RPMI7951 (cell line): ENCODE measurements at places on chromosomes 7 and 10. TPM values are rescaled to one million over a fixed set of nuclear protein-coding genes. Genes with fewer than 3 reads are reported as not detected.

DNA sequence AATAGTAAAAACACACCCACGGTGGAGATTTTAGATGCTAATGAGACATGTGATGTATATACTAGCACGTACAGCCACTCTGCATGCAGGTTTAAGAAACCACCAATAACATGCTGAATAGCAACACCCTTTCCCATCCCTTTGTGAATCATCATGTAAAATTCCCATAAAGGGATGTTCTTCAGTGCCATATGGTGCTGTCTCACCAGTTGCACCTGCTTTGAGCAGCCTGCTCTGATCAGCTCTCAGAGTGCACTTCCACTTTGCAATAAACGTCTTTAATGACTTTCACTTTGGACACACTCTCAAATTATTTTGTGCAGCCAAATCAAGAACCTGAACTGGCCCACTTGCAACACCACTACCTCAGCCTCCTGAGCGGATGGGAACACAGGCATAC lies 615.0 kb downstream of the ANKRD7 start:
- DNase-seq, result no peak

GRCh38 chr10:97572214-97572989 lies at the start of gene ANKRD2:
Gene ANKRD2, plus strand, starts transcription at chr10:97572779. Its CDS starts 10 bp downstream, at chr10:97572789.
- peak; percentile 63 for DNase-seq

DNA sequence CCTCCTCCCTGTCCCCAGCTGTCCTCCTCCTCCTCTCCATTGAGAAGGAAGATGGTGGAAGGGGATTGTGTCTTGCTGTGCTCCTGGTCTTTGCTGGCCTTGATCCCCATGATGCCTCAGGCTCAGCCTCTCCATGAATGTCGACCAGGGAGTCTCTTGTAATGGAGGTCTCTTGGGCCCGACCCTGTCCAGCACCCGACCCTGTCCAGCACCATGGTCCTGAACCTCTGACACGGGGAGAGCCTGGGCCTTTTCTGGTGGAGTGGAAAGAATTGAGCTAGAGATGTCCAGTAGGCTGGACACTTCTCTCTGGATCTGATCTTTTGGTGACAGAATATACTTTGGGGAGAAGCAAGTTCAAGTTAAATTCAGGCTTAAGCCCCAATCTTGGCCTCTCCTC lies 42.3 kb upstream of the HMX3 start:
- DNase-seq, result no peak

The CAMK2G gene
- total RNA-seq, result 15.4 and 16.0 TPM in 2 replicates

The NKX6-2 gene
- total RNA-seq, result not detected in 2 replicates

The RBM28 gene
- 11.7 and 11.8 TPM in 2 replicates for total RNA-seq

- no peak for DNase-seq
These were observed 46.9 kb downstream of the STEAP1B start for GRCh38 chr7:22452960-22453558.

The CXCL12 gene
- total RNA-seq, result 29.0 and 30.3 TPM in 2 replicates

DNA sequence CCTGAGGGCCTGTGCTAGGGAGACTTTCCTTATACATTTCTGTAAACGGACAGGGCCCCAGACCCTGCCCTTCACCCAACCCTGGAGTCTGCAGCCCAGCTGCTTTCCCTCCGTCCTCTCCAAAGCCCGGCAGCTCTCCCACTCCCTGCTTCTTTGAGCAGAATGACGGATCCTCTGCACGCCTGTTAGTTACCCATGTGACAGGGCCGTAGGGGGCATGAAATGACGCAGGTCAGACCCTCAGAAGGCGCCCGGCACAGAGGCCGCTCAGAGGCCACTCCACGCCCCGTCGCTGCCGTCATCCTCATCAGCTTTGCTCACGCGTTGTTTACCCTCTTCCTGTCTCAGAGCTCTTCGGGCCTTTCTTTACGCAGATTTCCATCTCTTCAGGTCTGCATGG lies 60.2 kb upstream of the MKRN1 start:
- DNase-seq, result no peak

DNA sequence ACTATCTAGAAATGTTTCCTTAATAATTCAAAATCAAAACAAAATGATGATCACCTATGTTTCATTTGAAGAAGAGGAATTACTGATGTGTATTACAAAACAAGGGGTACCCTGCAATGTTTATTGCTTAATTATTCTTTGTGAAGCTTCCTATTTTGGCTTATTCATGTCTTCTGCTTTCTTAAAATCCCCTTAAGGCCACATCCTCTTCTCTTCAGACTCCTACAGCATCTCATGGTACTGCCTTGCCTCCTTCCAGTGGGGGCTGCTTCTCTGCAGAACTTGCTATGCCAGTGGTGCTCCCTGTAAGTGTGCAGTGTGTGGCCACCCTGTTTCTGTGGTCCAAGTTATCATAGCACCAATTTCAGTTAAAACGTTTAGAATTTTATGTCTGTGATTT lies 35.0 kb downstream of the CCDC146 start:
- DNase-seq, result no peak

The SMKR1 gene
- total RNA-seq, result 0.20 and 0.24 TPM in 2 replicates

GRCh38 chr10:129090618-129091366 lies 376.2 kb upstream of the MGMT start:
- DNase-seq, result no peak

DNA sequence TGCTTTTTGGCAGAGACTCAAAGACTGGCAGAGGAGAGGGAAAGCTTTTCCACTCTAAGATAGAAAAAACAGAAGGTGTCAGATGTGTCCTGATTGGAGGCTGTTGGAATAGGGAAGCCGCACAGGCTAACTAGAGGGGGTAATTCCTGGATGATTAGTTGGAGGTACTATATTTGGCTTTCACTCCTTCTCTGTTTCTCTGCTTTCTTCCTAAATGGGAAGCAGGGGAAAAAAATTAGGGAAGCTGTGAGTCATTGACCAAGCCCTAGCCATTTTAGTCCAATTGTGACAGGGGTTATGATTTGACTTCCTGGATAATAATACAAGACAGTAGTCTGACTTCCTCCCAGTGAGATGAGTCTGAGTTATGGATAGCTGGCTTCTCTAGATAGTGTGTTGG lies 475.2 kb upstream of the CELF2 start:
- no peak for DNase-seq

The PRKAR2B gene
- 3.3 and 3.7 TPM in 2 replicates for total RNA-seq

DNA sequence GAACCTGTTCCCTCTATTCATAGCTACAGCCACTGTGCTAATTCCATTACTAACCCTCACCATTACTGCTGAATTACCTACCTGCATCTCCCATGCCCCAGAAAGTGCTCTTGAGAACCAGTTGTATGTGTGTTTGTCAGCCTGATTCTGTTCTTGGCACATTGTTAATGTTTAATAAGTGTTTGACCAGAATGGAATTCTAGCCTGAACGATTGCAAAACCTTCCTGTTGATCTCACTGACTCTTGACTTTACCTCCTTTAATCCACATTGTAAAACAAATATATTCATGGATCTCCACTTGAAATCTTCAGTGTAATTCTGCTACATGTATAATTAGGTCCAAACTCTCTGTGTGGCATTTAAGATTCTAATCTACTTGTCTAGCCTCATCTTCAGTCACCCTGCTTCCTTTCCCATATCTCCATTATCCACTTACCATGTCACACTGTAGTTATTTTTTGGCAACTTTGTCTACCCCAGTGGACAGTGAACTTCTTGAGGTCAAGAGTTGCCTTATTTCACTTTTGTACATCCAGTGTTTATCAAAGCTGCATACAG lies 4.9 kb downstream of the ZNF277 start:
- DNase-seq, result no peak

DNA sequence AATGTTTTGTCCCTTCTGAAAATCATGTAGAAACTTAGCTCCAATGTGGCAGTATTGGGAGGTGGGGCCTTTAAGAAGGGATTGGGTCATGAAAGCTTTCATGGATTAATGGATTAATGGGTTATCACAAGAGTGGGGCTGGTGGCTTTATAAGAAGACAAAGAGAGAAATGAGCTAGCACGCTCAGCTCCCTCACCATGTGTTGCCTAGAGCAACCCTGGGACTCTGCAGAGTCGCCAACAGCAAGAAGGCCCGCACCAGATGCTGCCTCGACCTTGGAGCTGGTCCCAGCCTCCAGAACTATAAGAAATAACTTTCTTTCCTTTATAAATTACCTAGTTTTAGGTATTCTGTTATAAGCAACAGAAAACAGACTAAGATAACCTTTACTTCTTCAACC lies 74.9 kb upstream of the HECW1 start:
- no peak for DNase-seq

- DNase-seq, result peak; percentile 68
These were observed 5.3 kb upstream of the PRKRIP1 start for GRCh38 chr7:102390697-102391484.

The COL1A2 gene
- total RNA-seq, result 1,601 and 1,652 TPM in 2 replicates

GRCh38 chr10:75000748-75001321 lies 110.6 kb upstream of the SAMD8 start:
- no peak for DNase-seq

DNA sequence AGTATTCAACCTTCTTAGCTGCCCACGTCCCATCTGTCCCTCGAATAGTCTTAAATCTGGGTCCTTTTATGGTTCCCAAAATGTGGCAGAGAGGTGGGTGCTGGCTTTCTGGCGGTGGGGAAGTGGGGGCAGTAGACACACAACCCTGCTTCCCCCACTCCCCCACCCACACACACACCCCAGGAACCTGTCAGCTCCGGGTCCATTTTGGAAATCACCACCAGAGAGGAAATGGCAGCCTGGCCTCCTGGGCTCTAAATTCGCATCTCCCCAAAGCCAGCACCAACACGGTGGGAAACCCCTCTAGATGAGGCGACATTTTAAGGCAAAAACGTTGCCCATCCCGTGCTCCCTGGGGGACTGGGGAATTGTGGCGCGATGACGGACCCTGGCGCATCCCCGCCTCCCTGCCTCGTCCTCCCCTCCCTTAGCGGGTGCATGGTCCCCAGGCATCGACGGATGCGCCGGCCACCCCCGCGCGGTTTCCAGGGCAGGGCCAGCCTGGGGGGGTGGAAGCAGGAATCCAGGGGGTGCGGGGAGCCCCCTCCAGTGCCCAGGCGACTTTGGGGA lies 702 bp downstream of the TMEM130 start:
- no peak for DNase-seq

GRCh38 chr10:49118430-49119074 lies 3.2 kb upstream of the VSTM4 start:
- peak; percentile 28 for DNase-seq

DNA sequence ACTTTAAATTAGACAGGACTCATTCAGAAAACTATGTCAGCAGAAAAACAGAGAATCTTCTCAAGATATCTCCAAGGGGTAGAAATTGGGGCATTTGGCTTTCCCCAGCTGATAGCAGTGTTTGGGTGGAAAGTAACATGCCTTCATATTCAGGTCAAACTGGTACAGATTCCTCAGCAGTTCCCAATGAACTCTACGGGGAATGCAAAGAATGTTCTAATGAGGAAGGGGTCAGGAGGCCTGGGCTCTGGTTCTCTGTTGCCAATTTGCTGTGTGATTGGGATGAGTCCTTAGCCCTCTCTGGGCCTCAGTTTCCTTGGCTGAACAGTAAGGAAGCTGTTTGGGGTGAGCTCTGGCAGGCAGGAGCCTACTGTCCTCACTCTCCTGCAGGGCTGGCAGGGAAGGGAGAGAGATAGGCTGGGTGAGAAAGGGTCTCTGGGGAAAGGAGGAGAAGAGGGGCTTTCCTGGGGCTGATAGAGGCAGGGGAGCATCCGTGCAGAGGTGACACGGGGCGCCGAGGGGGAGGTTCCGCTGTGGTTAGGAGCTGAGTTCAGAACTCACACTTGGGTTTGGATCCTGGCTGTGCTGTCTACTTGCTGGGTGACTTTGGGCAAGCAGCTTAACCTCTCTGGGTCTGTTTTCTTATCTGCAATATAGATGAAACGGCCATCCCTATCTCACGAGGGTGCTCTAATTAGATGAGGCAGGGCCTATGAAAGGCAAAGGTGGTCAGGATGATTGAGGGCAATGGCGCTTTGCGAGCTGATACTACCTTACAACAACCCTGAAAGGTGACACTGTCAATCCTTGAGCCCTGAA lies 45.1 kb downstream of the SPOCK2 start:
- no peak for DNase-seq

GRCh38 chr10:43863270-43863669 lies 214.6 kb upstream of the ZNF32 start:
- no peak for DNase-seq

DNA sequence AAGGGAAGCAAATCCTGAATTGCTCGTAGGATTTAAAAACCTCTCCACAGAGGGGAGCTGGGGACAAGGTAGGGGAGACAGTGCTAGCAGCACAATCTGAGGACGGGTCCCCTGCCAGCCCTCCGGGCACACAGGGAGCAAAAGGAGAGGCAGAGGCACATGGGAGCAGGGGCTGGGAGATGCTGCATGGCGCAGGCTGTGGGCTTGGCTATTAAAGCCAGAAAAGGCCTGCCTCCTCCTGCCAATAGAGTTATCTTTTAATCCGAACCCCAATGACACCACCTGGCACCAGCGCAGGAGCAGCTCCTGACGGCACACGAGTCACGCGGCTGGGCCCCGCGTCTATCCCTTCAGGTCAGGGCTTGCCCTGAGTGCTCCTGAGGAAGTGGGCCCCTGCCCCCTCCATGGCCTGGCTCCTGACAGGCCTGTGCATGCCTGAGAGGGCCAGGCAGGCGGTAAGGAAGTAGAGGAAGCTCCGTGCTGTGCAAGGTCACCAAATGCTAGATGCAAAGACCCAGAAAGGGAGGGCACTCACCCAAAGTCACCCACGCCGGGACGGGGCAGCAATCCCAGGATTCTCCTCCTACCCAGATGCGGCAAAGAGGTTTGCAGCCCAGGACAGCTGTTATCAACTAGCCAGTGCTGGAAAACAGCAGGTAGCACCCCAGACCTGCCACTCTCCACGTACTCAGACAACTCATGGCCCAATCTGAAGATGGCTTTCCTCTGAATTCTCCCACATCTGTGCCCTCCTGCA lies 28.1 kb downstream of the DLG5 start:
- DNase-seq, result no peak

The CNNM1 gene
- 1.4 and 2.2 TPM in 2 replicates for total RNA-seq
